Left renal pelvis (tissue), 4 donors: ENCODE measurements at places on chromosomes 5 and 9.

DNA sequence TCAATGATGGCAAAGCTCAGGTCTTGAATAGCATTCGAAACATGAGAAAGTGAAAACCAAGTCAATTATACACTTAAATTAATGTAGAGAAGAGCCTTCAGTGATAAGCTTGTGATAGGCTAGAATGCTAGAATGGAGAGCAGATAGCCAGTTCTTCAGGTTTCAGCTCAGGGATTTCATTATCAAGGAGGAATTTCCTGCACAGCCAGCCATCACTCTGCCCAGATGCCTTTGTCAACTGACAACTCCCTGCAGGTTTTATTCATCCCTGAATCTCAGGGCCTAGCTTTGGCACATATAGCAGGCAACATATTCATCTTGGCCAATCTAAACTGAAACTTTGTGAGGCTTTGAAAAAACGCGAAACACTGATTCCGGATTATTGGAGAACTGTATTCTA lies 199.3 kb upstream of the CDH6 start:
- no peak for DNase-seq

- no peak for DNase-seq
Observed at GRCh38 chr5:178861627-178862026, 1.9 kb downstream of the ZNF354B start.

GRCh38 chr5:14727928-14728458 lies 63.5 kb downstream of the OTULIN start:
- DNase-seq = no peak

GRCh38 chr5:14669975-14670374 lies 5.5 kb downstream of the OTULIN start:
- DNase-seq = no peak

DNA sequence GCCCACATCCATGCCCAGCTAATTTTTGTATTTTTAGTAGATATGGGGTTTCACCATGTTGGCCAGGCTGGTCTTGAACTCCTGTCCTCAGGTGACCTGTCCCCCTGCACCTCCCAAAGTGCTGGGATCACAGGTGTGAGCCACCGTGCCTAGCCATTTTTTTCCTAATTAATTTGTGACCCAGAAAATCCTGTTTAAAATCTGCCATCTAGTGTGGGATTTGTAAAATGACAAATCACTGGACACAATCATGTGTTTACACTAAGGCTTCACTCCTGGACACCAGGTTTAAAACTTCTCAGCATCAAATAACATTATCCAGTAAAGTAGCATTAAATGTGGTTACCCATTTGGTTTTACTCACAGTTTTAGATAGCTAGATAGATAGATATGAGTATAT lies 18.6 kb upstream of the KDM4C start:
- no peak for DNase-seq

DNA sequence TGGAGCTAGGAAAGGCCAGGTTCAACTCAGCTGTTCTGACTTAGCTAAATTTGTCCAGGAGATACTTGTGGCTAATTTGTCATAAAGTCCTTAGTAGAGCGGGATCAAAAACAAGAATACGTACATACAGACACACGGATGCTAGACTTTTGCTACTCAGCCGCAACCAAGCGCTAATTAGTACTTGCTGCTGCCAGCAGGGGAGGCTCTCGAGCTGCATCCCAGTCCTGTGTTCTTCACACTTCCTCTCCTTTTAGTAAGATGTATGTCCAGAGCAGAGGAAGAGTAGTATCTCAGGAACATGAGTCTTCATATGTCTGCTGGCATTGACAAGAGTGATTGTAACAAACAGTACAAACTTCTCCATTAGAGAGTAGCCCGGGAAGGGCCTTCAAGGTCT lies 58.3 kb downstream of the CYFIP2 start:
- DNase-seq = no peak
